ENCODE measurements at places on chromosomes 4 and X.

- DNase-seq: no peak
These were observed 144.3 kb upstream of the STX18 start for GRCh38 chr4:4685810-4686795.

GRCh38 chr4:93748373-93749291 lies 79.9 kb upstream of the ATOH1 start:
- no peak for DNase-seq

- DNase-seq: no peak
These were observed 200.1 kb upstream of the PPARGC1A start for GRCh38 chr4:24089851-24090534.

DNA sequence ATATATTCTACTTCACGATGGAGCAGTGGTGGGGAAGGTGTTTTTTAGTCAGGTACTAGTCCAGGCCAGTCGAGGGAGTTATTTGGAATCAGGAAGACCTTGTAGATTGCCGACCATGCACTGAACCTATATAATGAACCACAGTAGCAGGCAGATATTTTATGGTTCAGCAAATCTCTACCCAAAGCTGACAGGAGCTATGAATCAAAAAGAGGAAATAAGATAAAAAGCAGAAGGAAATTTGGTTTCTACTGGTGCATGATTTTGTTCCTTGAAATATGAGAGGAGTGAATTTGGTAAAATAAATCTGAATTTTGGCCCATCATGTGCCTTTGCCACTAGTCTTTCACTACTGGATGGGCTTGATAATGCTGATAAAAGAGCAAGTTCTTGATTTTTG lies 924.3 kb upstream of the DIAPH2 start:
- DNase-seq: no peak

GRCh38 chr4:1570291-1571164 lies 113.6 kb downstream of the FAM53A start:
- DNase-seq: no peak

- DNase-seq: no peak
These were observed 31.5 kb downstream of the NOP14 start for GRCh38 chr4:2931512-2932301.

GRCh38 chr4:181437895-181438294 lies 805.3 kb upstream of the TENM3 start:
- no peak for DNase-seq

- DNase-seq: no peak
These were observed 412.1 kb downstream of the ADAM29 start for GRCh38 chr4:175330236-175330635.

GRCh38 chrX:123771449-123772064 lies 38.7 kb upstream of the THOC2 start:
- no peak for DNase-seq

DNA sequence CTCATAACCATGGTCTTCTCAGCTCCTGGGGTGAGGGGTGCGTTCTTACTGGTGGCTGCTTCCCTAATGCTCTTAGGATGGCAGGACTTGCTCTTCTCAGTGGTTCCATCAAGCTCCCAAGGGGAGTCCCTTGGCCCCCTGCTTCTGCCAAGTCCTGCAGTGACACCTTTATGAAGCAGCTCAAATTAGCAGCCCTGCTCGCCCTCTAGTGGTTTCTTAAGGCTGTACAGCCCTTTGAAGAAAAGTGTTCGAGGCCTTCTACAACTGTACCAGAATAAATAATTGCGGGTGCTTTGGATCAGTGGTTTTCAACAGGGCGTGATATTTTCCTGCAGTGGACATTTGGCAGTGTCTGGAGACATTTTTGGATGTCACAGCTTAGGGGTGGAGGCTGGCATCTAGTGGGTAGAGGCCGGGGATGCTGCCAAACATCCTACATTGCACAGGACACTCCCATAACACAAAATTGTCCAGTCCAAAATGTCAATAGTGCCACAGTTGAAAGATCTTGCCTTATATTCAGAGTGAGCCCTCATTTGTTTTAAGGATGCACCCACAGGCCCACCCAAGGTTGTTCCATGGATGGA lies 204.7 kb upstream of the S100G start:
- DNase-seq: peak; percentile 9

- DNase-seq: no peak
These were observed 394.1 kb downstream of the GALNTL6 start for GRCh38 chr4:172207258-172207657.

GRCh38 chrX:79336869-79337815 lies 30.0 kb downstream of the ITM2A start:
- DNase-seq: no peak

DNA sequence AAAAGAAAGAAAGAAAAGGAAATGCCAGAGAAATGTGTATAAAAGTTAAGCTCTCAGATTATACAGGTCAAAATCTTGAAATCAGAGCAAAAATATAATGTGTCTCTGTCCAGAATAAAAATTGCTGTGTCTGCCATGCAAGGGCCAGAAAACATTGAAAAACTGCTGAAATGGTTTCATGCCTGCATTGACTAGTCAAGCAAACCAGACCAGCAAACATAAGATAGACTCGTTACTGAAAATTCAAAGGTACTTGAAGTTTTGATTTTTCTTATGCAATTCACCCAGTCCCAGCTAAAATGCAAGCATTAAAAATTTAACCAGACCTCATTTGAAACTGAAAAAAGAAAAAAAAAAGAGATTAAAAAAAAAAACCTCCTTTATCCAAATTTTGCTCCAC lies 37.2 kb upstream of the NPFFR2 start:
- DNase-seq: no peak

DNA sequence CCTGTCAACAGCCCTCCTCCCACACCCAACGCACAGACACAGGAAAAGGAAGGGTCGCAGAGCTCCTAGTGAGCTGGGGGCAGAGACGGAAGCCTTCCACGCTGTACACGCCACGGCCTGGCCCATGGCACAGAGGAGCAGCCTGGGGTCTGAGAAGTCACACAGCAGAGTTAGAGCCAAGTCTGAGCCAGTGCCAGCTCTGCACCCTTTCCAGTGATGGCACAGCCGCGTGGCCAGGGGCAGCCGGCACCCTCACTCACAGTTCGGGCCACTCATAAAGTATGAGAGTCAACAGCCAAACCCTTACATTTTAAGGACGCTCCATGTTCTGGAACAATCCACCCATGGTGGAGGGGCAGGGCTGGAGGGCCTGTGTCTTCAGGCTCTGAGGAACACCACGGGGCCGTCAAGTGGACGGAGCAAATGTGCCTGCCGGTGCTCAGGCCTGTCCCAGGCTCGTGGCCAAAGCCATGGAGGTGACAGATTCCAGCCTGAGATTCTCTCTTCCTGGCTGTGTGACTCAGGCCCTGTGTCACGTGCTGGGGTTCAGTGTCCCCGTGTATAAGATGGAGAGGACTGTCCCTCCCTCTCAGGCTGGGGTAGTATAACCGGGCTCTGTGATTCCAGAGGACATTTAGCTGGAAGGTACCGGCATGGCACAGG lies 91.2 kb downstream of the ABLIM2 start:
- DNase-seq: no peak

- no peak for DNase-seq
These were observed 120.6 kb upstream of the JADE1 start for GRCh38 chr4:128688846-128689437.

DNA sequence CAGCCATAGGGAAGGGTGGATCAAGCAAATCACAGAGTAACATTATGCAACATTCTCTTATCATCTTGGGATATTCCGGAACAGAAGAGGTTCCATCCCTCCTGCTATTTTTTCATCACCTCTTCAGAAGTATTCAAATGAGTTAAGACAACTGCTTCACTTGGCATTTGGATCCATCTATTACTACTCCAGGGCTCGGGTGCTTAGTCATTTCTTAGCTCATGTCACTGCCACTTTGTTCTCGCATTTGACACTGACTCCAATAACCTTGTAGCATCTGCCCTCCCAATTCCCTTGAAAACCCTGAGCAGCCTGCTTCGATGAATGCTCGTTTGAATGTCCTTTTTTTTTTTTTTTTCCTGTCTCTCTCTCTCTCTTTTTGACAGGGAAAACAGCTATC lies 114.9 kb downstream of the PPARGC1A start:
- DNase-seq: no peak

- no peak for DNase-seq
These were observed 209.8 kb downstream of the MGST2 start for GRCh38 chr4:139875411-139875825.

DNA sequence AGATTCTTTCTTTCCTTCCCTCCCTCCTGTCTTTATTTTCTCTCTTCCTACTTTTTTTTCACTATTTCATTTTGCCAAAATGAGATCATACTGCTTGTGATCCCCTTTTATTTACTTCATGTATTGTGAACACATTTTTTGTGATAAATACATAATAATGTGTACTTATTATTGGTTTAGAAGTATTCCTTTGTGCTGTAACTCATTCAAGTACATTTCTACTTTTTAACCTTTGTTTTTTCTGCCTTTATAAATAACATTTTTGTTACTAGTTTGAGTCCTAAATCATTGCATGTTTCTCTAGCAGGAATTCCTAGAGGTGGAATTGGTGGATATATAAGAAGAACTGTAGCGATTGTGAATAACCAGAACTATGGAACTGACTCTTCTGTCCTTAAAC lies 214.5 kb upstream of the SFRP2 start:
- no peak for DNase-seq

DNA sequence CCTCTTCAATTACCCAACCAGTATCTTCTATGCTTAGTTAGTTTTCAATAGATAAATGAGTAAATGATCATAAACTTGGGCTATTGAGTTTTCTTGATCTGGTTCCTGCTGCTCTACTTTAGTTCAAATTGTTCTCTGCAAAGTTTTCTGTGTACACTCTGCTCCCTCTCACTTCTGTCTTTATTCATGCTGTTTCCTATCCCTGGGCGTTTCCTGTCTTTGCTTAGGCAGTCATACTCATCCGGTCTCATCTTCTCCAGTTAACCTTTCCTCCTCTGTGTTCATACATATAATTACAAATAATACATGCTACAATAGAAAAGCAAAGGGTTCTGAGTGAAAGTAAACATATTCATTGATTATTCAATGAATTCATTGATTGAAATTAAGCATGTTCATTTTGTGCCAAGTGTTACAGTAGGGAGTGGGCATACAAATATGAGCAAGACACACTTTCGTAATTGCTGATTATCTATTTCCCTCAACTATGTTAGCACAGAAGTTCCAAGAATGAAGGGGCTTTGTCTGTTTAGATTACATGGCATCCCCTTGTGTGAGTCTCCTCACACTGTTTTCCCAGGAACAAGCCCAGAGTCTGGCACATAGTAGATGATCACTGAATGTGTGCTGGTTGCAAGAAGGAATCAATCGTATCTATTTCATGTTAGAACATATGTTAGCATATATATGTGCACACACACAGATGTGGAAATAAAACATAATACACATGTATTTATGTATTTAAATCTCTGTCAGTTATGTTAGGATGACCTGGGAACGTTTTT lies 1.1 kb downstream of the RAB39B start:
- no peak for DNase-seq

GRCh38 chr4:40731361-40731760 lies 18.4 kb upstream of the NSUN7 start:
- DNase-seq: no peak

Data from activated T-cell treated with anti-CD3 and anti-CD28 coated beads for 1 hour (primary cell).